ENCODE measurements at places on chromosomes 2 and 18. TPM values are rescaled to one million over a fixed set of nuclear protein-coding genes. Genes with fewer than 3 reads are reported as not detected.

DNA sequence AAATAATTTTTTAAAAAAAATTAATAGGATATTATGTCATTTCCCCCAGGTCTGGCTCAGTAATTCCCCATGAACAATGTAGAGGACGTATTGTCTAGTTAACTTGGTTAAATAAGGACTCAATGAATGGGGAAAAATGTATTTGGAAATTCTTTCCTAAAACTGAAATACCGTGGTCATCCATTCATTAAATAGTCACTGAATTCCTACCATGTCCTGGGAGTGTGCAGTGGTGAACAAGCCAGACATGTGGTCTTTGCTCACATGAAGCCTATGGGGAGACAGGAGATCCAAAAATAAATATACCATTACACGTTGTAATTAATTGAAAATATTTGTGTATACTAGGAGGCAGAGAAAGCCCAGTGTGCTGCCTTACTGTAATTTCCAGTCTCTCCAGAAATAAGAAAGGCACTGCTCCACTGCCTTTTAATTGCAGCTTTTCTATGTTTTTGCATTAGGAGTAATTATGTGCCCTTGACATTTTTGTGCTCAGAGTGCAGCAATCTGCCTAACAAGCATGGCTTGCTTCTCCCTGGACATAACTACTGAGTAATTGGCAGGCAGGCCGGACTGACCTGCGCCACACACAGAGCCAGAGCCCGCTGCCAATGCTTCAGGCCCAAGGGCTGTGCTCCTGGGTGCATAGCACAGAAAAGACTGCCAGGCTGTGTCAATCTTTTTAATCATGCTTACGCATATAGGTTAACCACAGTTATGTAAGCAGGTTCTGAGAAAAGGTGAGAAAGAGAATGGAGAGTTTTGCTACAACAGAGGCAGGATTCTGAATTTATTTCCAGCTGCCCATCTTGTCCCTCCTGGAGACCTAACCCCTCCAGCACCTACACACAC is 22.2 kb upstream of the TTC39C start:
- H3K27me3 ChIP-seq, result no peaks in the 10 kb centered on the region
- H3K27ac ChIP-seq, result peak overlapping the region; percentile 1
- DNase-seq, result peak; percentile 58
- H3K4me3 ChIP-seq, result no peak overlapping the region
- H3K36me3 ChIP-seq, result no peaks in the 10 kb centered on the region

PPP4R3B gene
- 24.2 TPM for total RNA-seq

KLHL30 gene
- 43.7 TPM for total RNA-seq

DNA sequence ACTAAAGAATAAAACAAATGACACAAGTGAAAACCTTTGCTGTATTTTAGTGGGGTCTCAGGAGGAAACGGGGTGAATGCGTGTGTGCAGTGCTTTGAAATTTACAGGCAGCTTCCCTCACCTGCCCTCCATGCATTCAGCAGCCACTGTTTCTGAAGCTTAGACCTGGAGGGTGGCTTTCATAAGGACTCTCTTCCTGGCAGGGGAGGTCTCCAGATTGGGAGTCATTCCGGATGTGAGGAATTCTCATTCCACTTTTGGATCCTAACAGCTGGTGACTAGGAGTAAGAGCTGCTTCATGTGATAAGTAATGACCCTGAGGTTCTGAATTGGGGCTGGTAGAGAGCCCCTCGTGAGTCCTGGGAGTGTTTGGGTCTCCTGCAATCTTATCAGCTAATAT is 192.5 kb downstream of the SH3BP4 start:
- DNase-seq, result no peak
- H3K4me3 ChIP-seq, result no peak overlapping the region
- H3K27ac ChIP-seq, result no peak overlapping the region
- H3K36me3 ChIP-seq, result no peaks in the 10 kb centered on the region
- no peaks in the 10 kb centered on the region for H3K4me1 ChIP-seq

DNA sequence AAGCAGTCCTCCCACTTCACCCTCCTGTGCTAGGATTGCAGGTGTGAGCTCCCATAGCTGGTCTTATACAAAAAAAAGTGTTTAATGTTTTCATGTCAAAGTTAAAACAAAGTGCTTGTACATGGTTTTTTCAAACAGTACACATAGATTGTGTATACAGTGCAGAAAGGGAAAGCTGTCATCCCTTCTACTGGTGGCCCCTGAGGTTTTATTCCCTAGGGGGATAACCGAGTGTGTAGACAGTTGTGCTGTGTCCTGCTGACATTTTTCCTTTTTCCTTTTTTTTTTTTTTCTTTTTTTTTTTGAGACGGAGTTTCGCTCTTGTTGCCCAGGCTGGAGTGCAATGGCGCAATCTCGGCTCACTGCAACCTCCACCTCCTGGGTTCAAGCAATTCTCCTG is 10.8 kb downstream of the TUBB6 start:
- peaks cover 62% of the 10 kb centered on the region for H3K36me3 ChIP-seq
- DNase-seq, result no peak
- peak overlapping the region; percentile 63 for H3K27ac ChIP-seq
- peaks cover 65% of the 10 kb centered on the region for H3K4me1 ChIP-seq
- H3K4me3 ChIP-seq, result no peak overlapping the region
- H3K27me3 ChIP-seq, result no peaks in the 10 kb centered on the region

DNA sequence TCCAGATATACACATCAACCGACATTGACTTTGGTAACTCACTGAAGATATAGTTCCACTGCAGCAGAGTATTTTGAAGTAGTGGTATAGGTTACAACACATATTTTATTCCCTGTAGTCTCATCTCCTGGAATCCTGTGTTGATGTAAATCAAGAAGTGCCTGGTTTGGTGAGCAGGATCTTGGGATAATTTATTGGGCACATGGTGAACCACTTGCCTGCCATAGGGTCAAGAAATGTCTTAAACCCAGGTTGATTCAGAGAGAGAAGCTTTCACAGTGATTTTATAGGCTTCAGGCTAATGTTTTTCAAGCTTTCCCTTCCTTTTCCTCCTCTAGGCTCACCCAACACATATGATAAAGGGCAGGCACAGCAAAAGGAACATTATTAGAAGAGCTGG is 24.6 kb downstream of the CCDC85A start:
- peaks cover 9% of the 10 kb centered on the region for H3K4me1 ChIP-seq
- H3K4me3 ChIP-seq, result no peak overlapping the region
- no peaks in the 10 kb centered on the region for H3K36me3 ChIP-seq
- no peaks in the 10 kb centered on the region for H3K27me3 ChIP-seq
- DNase-seq, result no peak

DNA sequence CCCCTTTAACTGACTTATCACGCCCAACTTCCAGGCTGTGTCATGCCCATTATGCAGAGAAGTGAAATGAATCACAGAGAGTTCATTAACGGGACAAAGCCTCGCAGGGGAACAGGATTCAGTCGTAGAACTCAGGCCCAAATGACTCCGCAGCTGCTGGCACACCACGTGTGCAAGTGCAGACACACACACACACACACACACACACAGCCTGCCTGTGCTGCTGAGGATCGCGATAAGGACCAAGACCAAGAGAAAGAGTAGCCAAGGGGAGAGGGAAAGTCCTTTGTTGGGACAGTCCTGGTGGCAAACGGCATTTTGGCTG is 90.0 kb upstream of the TAF1B start:
- DNase-seq, result no peak
- no peaks in the 10 kb centered on the region for H3K27me3 ChIP-seq
- H3K4me1 ChIP-seq, result no peaks in the 10 kb centered on the region
- H3K4me3 ChIP-seq, result no peak overlapping the region

DNA sequence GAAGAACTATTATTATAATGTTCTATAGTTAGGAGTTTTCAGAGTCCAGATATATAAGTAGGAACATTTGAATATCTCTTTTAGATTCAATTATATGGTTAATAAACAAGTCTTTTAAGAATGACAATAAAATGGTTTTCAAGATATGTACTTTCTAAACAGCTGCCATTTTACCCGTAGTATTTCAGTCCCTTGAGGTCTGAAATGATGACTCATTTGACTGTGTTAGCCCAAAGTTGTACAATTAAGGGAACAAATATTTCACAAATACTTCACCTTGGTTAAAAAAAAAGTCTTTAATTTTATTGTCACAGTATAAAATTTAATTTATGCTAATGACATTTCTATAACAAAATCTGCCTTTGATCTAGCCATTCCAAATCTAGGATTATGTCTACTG is 91.6 kb upstream of the TANK start:
- no peaks in the 10 kb centered on the region for H3K27me3 ChIP-seq
- H3K4me1 ChIP-seq, result no peaks in the 10 kb centered on the region
- no peaks in the 10 kb centered on the region for H3K36me3 ChIP-seq
- H3K27ac ChIP-seq, result no peak overlapping the region
- DNase-seq, result no peak

- no peaks in the 10 kb centered on the region for H3K27me3 ChIP-seq
- no peak overlapping the region for H3K27ac ChIP-seq
- no peak for DNase-seq
- H3K4me3 ChIP-seq, result no peak overlapping the region
- H3K36me3 ChIP-seq, result no peaks in the 10 kb centered on the region
Observed at GRCh38 chr18:8668381-8668780, 37.0 kb upstream of the MTCL1 start.

REG3G gene
- not detected for total RNA-seq

DNA sequence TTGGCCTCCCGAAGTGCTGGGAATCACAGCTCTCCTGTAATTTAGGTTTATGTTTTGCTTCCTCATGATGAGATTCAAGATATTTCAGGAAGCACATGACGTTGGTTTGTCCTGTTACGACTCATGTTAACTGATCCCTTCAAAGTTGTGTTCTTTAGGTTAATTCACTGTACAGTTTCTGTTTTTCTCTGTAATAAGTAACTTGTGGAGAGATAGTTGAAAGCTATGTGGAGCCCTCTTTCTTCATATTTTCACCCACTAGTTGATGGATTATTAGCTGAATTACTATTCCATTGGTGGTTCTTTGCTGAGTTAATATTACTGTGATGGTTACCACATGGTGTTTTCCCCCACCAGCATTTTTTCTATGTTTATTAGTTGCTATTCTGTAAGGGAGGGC is 18.3 kb upstream of the CHCHD5 start:
- H3K27me3 ChIP-seq, result no peaks in the 10 kb centered on the region
- no peak overlapping the region for H3K27ac ChIP-seq
- H3K36me3 ChIP-seq, result peaks cover 97% of the 10 kb centered on the region
- no peak for DNase-seq

DNA sequence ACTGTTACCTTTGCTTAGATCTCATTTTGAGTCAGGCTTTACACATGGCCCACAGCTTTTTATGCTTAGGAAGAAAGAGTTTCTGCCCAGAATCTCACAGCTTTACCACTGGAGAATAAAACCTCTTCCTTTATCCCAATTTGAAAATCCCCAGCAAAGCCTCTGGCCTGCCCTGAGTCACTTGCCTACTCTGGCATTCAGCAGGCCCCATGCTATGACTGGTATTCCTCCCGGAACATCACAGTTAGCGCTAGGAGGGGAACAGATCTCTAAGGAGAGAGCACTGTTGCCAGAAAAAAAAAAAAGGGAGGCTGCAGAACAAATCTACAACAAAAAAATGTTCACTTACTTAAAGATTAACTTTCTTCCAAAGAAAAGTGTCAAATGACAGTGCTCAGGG is 152.9 kb upstream of the DNMT3A start:
- no peak overlapping the region for H3K4me3 ChIP-seq
- no peaks in the 10 kb centered on the region for H3K4me1 ChIP-seq

SERPINB4 gene
- not detected for total RNA-seq

DNA sequence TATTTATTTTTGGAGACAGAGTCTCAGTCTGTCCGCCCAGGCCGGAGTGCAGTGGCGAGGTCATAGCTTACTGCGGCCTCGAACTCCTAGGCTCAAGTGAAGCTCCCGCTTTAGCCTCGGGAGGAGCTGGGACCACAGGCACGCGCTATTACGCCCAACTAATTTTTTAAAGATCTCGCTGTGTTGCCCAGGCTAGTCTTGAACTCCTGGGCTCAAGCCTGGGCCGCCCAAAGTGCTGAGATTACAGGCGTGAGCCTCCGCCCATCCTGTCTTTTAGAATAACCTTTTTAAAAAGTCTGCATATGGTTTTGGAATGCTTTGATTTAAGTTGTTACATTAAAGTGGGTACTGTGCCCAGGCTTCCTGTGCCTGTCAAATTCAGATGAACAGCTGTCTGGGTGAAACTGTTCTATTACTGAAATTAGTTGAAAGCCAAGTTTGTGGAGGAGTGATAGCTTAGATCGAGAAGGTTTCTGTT is 944 bp downstream of the RAB3GAP1 start:
- H3K27me3 ChIP-seq, result no peaks in the 10 kb centered on the region
- DNase-seq, result no peak
- peaks cover 29% of the 10 kb centered on the region for H3K4me1 ChIP-seq
- H3K27ac ChIP-seq, result peak overlapping the region; percentile 94
- H3K36me3 ChIP-seq, result no peaks in the 10 kb centered on the region

DNA sequence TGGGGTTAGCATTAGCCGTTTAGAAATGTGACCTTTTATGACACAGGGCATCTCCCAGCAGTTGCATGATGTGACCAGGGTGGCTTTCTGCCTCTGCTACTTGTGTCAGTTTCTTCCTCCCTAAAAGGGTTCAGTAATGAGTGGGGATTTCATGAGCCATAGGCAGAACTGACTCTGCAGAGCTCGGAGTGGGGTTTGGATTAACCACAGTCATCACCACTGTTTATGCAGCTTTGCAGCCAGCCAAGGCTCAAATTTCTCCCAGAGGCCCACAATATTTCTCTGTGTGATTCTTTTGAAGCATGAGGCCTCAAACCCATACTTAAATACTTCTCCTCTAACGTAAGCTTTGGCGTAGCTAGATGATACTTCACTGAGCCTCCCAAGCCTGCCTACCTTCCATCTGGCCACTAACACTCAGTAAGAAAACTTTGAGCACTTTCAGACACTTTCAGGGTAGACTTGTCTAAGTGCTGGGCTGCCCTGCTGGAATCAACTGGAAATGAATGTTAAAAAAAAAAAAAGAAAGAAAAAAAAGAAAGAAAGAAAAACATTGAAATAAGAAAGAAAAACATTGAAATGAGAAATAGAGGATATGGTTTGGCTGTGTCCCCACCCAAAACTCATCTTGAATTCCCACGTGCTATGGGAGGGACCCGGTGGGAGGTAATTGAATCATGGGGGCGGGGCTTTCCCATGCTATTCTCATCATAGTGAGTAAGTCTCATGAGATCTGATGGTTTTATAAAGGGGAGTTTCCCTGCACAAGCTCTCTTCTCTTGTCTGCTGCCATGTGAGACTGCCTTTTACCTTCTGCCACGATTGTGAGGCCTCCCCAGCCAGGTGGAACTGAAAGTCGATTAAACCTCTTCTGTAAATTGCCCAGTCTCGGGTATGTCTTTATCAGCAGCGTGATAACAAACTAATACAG is 11.5 kb upstream of the LAPTM4A start:
- DNase-seq, result peak; percentile 52
- H3K27me3 ChIP-seq, result no peaks in the 10 kb centered on the region
- no peaks in the 10 kb centered on the region for H3K36me3 ChIP-seq
- peak overlapping the region; percentile 35 for H3K27ac ChIP-seq
- H3K4me3 ChIP-seq, result no peak overlapping the region

DNA sequence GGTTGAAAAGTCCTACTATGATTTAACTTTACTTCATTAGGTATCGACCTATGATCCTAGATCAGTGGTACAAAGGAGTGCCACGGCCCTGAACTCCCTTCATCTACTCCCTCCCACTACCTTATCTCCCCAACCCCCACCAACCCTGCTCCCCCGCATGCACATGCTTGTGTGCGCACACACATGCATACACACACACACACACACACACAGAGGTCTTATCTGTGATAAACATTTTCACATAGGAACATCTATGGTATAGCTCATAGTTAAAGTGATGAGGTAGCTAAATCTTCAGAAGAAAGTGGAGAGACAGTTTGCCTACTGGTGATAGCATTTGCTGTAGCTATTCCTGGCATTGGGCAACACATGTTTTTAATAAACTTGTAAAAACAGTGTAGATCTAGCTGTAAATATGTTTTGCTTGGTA is 471.3 kb downstream of the ZEB2 start:
- no peak for DNase-seq
- no peaks in the 10 kb centered on the region for H3K27me3 ChIP-seq
- no peaks in the 10 kb centered on the region for H3K36me3 ChIP-seq
- H3K4me3 ChIP-seq, result no peak overlapping the region

All from heart left ventricle (tissue), 16 donors.